ENCODE measurements at places on chromosomes 12 and 14.
A peak's percentile ranks its signal among the peaks of the same experiment; 100 is the strongest.

DNA sequence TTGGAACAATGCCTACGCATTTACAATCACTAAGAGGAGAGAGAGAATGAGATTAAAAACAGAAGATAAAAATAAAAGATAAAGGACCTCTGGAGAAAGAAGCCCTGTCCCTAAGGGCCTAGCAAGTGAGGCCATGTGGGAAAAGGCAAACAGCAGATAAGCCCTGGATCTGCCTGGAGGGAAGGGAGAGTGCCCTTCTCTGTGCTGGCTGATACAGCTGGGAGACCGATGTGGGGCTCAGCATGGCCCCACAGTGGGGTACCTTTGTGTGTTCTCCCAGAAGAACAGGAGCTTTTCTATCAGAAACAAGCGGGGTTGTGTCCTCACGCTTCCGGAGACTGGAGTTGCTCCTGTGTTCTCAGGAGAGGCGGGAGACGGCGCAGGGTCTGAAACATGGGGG is 59.9 kb downstream of the TMCC3 start:
- DNase-seq, result no peak

DNA sequence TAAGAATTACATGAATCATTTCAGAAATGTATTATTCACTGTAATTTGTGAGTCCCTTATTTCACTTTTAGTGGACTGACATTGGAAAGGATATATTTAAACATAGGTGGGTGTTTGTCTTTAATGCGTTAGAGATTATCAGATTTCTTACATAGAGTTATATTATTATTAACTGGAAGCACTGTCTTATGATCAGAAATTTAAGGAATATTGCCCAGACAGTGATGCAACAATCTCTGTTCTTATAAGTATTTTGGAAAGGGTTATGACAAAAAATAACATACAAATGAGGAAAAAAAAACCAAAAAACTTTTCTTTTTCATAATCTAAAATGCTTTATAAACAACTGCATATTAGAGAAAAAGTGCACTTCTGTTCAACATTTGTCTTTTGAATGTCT is 836.6 kb downstream of the SLC6A15 start:
- DNase-seq, result no peak

- no peak for DNase-seq
Observed at GRCh38 chr14:70723276-70723675, 81.6 kb downstream of the TTC9 start.

- no peak for DNase-seq
Observed at GRCh38 chr14:20811986-20812975, 9.6 kb upstream of the RNASE1 start.

DNA sequence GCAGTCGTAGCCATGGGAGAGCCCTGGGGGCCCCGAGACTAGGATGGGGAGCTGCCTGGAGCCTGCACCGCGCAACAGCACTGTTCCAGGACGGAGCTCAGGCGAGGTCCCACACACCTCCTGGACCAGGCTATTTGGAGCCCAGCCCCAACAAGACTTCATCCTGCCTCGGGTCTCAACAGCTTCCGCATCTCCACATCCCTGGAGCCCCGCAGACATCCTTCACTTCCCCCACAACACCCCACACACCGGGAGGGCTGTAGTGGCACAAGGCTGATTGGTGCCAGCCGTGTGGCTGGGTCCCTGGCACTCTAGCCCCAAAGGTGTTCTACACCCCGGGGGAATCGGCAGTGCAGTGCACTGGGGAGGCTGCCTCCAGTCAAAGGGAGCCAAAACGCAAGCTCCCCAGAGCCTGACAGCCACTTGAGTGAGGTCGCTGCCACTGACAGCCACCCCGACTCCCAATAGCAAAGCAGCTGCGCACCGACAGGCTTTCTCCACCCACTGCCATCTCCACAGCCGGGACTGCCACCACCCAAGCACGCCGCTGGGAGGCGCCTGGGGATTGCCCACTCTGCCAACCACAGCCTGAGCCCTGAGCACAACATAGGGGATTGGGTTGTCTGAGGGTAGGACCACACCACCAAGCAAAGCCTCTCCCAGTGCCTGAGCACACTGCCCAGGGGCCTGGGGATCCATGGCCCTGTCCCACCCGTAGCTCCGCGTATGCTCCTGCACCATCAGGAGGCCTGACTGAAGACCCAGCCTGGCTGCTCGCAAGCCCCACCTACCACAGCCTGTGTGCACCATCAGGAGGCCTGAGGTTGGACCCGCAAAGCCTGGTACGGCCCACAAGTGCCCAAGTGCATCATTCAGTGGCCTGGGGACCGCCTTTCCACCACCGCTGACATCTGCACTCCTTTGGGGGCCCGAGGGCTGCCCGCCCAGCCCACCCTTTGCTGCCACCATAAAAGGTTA is 13.2 kb upstream of the KLRF1 start:
- DNase-seq, result no peak

DNA sequence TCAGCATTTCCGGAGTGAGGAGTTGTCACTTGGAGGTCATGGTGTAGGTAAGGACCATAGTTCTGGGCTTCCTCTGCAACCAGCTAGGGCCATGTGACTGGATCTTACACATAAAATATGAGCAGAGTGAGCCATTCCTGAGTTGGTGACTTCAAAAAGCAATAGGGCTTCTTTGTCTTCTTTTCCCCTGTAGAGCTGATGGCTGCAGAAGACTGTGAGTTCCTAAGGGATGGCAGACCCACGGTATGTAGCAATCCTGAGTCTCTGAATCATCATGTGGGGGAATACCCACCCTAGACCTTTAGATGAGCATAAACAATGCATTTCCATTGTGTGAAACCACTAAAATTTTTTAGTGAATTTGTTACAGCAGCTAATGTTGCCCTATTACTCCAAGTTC is 151.1 kb upstream of the TBX3 start:
- no peak for DNase-seq

GRCh38 chr14:33186656-33187055 is 248.0 kb downstream of the NPAS3 start:
- no peak for DNase-seq

DNA sequence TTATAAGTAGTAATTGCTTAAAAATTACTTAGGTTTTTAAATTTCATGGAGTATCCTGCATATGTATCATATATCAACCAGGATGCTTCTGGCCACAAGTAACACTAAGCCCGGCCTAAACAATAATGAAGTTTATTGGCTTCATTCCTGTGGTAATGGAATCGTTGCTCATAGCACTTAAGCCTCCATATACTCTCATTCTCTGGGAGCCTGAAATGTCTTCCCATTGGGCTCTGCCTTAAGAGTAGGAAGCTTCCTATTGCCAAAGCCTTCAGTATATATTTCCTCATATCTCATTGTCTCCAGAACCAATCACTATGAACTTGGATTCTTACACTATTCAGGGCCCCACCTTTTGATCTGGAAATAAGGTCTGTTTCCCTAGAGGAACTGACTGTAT is 83.8 kb upstream of the DNM1L start:
- no peak for DNase-seq

DNA sequence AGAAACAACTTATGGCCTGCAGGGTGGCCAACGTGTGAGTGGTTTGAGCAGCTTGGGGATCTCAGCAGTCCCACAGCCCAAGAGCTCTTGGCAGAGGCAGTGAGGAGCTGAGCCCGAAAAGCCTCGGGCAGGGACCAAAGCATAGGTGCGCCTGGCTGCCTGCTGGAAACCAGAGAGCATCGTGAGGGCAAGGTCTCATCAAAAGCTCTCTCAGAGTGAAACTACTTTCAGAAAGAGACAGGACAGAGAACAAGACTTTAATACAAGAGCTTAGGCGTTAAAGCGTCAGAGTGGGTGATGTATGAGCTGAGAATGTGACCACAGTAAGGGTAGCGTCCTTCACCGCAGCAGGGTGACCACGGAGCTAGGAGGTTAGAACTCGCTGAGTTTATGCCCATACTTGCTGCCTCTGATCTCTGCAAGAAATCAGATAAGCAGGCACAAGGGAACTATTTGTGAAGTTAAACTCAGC is 30.8 kb downstream of the LGMN start:
- no peak for DNase-seq

GRCh38 chr12:98725476-98726247 is 80.6 kb downstream of the APAF1 start:
- peak; percentile 36 for DNase-seq

DNA sequence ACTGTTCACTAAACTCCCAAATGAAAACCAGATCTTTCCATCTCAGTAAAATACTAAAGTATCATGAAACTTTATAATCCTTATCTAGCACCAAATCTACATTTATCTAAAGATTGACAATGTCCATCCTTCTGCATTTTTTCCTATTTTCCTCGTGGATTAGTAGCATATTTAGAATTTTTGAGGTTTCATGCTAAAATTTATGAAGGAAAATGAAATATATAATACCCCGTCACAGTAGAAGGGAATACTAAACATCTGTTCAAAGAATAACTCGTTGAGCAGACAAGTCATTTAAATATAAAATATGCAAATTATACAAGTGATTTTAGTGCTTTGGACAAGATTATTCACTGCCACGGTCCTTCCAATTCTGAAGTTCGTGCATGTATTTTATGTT is 122.7 kb upstream of the SLCO1C1 start:
- no peak for DNase-seq

GRCh38 chr14:23321572-23322547 is 603 bp downstream of the PABPN1 start:
- peak; percentile 41 for DNase-seq

DNA sequence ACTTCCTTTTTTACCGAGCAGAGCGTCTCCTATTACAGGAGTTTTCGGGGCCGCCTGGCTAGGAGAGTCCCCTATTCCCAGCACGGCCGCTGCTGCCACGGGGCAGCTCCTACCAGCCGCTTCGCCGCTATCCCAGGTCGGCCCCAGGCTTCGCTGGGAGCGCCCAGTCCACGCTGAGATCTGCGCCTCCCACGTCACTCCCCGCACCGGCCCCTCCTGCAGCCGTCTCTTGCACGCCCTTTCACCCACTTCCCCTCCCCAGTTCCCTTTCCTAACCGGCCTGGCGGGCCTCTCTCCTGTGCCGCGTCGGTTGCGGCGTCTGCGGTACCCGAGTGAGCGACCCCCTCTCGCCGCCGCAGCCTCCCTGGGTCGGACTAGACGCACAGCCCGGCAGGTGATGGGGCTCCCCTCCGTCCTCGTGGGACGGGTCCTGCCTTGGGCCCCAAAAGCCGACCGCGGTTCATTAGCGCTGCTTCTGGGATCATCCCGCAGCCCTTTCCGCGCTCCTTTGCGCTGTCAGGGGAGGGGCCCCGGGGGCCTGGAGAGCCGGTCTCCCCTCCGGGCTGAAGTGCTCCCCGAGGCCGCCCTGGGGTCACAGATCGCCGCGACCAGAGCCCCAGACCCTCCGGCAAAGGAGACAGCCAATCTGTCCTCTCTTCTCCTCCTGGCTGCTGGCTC is 1318.4 kb downstream of the TMEM121 start:
- DNase-seq, result peak; percentile 4

DNA sequence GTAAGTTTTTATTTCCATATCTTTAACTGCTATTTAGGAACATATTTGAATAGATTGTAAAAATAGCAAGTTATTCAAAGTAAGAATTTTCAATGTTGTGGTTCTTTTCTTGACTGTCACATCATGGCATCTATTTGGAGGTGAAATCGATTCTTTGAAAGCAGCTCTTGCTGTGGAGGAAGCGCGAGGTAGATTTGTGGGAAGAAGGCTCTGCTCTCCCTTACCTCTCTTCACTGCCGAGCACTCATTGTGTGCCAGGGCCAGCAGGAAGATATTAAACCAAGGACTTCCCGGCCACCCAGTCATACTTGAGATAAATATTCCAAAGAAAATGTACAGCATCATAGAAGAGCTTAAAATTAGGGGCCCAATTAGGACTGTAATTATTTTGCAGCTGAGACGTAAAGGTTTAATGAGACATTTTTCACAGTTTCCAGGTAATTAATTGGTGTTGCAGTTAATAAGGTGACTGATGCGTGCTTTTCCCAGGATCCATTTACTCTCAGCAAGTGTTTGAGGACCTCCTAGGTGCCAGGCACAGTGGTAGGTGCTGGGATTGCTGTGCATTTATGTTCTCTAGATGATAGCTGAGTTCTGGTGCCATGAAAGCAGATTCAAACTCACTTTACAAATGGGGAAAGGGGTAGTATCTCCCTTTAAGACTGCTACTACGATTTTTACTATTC is 89.2 kb upstream of the DYNC1H1 start:
- no peak for DNase-seq

- no peak for DNase-seq
Observed at GRCh38 chr12:24931666-24932405, 17.1 kb downstream of the BCAT1 start.

GRCh38 chr12:54658306-54659264 is 10.4 kb upstream of the DCD start:
- no peak for DNase-seq

DNA sequence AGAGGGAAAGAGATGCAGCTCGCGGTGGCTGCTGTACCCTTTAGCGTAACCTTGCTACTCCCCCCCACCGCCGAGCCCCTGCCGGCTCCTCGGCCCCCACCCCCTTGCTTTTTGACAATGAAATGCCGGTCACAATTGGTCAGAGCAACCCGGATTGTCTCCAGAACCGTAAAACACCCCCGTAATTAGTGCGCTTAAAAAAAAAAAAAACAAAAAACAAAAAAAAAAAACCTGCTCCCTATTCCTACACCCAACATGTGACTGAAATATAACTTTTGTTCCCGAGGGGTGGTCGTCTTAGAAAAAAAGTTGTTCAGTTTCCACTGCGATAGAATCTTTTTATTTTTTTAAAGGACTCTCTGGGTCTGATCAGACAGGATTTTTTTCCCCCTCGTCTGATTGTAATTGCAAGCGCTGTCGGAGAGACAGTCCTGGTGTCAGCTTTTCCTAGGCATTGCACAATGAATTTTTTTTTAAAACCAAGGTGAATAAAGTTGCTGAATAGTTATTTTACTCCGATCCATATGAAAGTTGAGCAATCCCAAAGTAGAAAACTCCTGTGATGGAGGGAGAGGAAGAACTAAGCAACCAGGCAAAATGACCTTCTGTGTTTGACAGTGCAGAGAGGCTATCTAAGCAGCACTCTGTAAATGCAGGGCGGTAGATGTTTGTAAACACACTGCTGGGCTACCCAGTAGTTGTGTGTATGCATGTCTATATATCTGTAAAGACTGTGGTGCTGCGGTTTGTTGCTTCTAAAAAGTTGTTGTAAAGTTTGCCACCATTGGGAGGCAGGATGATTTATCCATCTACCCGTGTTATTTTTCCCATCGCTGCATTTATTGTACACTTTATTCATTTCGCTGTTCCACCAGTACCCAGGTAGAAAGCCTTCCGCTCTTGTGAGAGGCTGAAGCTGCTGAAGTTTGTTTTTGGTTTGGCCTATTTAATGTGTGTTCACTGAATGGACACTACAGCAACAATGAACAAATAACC is 1.1 kb downstream of the ETV6 start:
- peak; percentile 38 for DNase-seq

- no peak for DNase-seq
Observed at GRCh38 chr12:75809746-75810145, 221.8 kb downstream of the PHLDA1 start.

GRCh38 chr14:49954171-49954631 is 61.3 kb downstream of the ARF6 start:
- DNase-seq, result no peak

- no peak for DNase-seq
Observed at GRCh38 chr12:28110329-28110728, 79.9 kb upstream of the CCDC91 start.
